Suppressor macrophage (primary cell): ENCODE measurements at places on chromosomes 2 and 18.

DNA sequence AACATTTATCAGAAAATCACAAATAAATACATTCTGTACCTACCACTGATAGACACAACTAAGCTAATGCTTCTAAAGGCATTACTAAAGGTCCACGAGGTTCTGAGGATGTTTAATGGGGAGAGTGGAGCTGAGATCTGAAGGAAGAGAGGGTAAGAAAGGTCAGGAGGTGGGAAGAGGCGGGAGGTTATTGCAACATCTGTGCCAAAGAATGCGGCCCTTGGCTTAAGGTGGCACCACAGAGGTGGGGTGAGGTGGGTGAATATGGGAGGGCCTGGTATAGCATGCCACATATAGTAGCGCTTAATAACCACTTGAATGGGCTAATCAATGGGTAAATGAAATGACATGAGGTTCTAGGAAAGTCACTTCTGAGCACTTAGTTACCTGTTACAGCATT is 217.8 kb upstream of the ATP5MC3 start:
- DNase-seq, result peak; percentile 1

DNA sequence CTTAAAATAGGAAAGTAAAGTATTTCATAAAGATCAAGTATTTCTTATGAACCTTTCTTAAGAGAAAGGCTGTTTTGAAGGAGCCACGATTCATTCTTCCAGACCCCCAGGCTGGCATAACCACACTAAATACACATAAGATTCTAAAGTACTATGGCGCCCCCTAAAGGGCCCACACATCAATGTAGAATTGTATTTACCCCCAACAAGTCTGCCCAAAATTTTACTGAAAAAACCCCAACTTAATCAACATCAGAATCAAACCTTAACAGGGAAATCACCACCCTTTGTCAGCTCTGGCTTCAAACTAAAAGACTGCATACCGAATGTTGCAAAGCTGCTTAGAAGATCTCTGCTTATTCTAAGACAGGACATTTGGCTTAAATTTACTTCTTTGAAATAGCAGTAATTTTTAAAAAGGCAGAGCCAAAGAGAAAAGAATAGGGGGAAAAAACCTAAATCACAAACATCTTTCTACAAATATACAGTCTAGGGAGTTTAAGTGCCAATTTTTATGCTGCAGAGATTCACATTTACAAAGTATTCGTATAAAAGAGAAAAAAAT is 20.4 kb upstream of the BCL2 start:
- DNase-seq, result peak; percentile 58

DNA sequence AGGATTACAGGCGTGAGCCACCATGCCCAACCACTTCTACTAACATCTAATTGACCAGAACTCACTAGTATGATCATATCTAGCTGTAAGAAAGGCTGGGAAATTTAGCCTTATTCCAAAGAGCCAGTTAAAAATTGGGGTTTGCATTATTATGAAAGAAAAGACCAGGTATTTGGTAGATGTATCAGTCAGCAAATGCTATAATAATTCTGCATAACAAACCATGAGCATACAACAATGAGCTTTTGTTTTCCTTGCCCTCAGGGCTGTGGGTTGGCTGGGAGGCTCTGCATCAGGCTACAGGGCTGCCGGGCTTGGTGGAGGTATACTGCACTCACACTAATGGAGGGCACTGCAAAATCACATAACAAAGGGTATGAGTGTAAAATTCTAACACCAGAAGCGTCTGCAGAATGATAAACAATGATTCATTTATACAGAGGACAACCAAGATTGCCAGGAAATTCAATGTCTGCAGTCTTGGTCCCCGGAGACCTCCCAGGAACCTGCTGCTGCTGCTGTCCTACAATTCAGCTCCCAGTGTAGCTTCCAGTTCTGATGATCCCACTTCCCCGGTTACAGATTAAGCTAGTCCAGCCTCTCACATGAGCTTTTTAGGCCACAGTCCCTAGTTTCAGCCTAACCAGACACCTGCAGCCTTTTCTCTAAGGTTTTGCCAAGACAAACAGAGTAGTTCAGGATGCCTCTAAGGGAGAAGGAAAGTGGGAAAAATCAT is 32.2 kb upstream of the ST3GAL5 start:
- DNase-seq, result no peak

- no peak for DNase-seq
These were observed 9.0 kb upstream of the EN1 start for GRCh38 chr2:118856330-118856977.

GRCh38 chr2:236797411-236797810 is 227.8 kb downstream of the ACKR3 start:
- DNase-seq, result no peak

DNA sequence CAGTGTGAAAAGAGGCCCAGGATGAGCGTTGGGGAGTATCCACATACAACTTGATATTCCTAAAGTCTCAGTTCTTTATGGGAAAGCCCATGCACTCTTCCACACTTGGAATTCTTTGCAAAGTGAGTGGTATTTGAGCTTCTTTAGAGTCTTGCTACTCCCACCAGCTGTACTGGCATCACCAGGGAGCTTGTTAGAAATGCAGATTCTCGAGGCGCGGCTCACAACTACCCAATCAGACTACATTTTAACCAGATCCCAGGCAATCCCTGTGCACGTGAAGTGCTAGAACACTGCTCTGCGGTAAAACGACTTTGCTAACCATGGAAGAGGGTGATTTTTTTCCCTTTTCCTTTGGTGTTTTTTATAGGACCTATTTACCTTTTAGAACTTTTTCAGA is 184.7 kb downstream of the NEDD4L start:
- no peak for DNase-seq

DNA sequence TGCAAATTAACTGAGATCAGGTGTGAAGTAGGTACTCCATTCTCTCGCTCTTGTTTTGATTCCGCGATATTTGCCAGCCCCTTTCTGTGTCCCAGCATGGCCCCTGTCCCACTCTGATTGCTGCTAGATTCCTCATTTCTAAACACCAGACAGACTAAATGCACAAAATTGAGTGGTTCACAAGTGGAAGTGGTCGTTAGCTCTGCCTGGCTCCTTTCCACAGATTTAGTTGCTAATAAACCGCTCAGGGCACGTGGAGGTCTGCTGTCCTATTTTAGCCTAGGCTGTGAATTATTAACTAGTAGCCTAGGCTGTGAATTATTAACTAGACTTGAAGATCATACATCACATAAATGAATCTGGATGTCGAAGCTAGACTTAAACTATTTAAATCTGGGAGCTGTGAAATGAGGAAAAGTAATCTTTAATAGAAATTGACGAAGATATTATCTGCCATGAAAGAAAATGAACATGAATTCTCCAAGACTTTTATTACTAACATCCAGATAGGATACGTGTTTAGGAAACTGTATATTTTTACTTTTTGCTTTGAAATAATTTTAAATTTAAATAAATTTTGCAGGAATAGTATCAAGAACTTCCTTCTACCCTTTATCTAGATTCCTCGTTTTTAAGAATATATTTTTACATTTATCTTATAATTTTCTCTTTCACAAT is 3.7 kb downstream of the IL1RL2 start:
- no peak for DNase-seq

DNA sequence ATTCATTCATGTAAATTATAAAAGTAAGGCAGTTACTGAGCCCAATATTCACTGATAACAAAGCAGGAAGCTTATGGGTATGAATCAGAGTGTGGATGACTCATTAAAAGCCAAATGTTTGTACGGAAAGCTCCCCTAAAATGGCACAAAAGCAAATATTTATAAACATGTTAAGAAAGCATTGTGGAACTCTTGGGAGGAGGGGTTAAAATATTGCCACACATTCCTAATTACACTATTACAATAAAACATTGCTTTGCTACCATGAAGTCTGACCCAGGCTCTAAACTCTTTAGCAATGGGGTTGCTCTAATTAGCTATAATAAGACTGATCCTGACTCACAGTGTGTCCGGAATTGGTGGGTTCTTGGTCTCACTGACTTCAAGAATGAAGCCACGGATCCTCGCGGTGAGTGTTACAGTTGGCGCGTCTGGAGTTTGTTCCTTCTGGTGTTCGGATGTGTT is 110.9 kb downstream of the NAB1 start:
- DNase-seq, result peak; percentile 68

GRCh38 chr2:21317131-21317530 is 193.4 kb downstream of the TDRD15 start:
- DNase-seq, result peak; percentile 84

DNA sequence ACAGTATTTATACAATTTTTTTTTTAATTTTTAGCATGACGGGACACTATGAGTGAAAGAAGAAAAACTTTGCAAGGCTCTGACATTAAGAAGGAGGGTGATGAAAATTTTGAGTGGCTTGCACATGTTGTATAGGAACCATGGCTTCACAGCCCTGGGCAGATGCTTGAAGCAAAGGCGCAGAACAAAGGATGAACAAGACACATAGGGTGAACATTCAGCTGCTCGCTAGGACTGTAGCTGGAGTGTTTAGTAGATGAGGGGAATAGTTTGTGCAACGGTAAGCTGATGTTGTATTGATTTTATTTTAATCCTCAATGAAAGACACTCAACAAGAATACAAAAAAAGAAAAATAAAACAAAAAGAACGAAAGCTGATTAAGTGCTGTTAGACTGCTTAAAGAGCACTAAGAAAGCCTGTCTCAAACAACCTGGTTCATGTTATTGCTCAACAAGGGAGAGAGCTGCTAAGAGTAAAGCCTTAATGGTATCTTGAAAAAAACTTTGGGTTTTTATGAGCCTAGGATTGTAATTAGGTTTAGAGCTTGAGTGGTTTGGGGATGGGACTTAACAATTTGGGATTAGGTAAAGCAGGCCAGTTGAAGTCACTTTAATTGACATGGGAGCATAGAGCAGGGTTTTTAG is 41.2 kb upstream of the GCFC2 start:
- DNase-seq, result no peak

DNA sequence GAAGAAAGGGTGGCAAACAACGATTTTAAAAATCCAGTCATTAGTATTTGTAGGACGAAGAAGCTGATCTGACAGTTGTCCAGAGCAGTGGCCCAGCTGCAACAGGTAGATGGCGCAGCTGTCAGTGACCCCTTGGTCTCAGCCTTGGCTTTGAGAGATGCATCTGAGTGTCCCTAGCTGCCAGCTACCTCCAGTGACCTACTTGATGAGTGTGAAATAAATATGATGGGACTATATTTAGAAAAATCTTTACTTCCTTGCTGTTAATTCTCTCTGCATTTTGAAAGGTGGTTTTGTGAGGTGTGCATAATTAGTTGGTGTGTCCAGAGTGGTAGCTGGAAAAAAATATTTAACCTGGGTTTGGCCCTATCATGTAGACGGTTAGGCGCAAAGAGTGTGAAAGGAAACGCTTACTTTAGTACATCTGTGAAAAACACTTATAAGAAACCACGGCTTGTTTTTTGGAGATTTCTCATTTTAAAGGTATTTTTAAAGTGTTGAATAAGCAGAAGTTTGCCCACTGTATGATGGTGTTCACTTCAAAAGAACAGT is 963 bp downstream of the INPP1 start:
- DNase-seq, result no peak
